ENCODE measurements at places on chromosomes 2 and 18. TPM values are rescaled to one million over a fixed set of nuclear protein-coding genes. Genes with fewer than 3 reads are reported as not detected.

DNA sequence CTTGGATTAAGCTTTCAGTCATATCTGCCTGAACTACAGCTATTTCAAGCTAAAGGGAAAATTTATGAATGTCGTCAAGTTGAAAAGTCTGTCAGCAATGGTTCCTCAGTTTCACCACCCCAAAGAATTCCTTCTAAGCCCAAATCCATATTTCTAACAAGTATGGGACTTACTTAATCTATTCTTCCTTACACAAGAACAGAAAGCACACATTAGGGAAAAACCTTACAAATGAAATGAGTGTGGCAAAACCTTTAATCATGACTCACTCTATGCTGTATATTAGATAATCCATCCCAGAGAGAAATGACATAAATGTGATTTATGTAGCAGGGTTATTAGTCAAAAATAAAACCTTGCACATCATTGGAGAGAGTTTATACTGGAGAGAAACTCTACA, 78.9 kb downstream of the RAB31 start:
- H3K27me3 ChIP-seq, result no peaks in the 10 kb centered on the region
- no peak overlapping the region for H3K4me3 ChIP-seq
- peaks cover 14% of the 10 kb centered on the region for H3K4me1 ChIP-seq
- H3K27ac ChIP-seq, result no peak overlapping the region

DNA sequence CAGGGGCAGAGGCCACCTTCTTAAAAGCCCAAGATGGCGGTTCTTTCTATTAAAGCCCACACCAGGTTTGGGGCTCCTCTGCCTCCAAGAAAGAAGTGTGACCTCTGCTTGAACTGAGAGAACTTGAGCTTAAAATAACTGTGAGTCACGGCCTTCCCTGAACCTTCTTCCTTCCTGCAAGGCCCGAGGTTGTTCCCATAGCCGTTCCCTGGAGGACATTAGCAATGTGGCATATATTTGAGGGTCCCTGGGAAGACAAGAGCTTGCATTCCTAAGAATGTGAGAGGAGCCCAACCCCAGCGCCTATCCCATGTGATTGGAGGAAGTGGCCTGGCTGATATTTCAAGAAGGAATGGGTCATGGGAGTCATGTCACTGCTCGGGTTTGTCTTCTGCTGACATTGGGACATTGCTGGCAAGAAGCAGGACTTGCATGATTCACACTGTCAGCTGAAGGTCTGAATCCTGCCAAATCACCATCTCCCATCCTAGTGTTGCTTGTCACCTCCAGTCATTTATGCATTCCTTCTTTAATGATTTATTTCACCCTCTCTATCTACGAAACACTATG, 168.1 kb downstream of the TRIB2 start:
- no peaks in the 10 kb centered on the region for H3K36me3 ChIP-seq
- peak overlapping the region; percentile 25 for H3K27ac ChIP-seq
- DNase-seq, result peak; percentile 77
- no peaks in the 10 kb centered on the region for H3K27me3 ChIP-seq
- no peak overlapping the region for H3K4me3 ChIP-seq
- peaks cover 17% of the 10 kb centered on the region for H3K4me1 ChIP-seq

The SRD5A2 gene
- total RNA-seq, result not detected

The MAL gene
- 0.41 TPM for total RNA-seq

DNA sequence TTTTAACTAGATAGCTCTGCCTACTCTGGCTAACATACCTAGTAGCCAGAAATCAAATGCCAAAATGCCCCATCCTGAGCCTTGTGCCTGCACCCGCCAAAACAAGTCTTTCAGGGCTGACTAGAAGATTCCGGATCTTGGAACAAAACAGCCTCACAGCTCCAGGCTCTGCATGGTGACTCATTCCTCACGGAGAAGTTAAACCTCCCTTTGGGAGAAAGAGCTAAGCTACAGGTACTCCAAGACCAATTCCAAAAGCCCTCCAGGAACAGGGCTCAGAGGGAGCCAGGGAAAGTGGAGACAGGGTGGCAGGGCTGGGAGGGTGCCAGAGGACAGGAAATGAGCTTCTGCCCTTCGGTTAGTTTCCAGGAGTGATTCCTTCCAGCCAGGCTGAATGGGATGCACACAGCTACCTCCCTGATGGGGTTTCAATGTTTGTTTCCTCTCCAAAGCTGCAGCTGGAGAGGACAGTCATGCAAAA, 295.6 kb downstream of the TNS1 start:
- no peaks in the 10 kb centered on the region for H3K27me3 ChIP-seq
- DNase-seq, result peak; percentile 47
- peaks cover 21% of the 10 kb centered on the region for H3K4me1 ChIP-seq
- H3K27ac ChIP-seq, result no peak overlapping the region
- no peaks in the 10 kb centered on the region for H3K36me3 ChIP-seq

Data from astrocyte (in vitro differentiated cells and primary cell).